ENCODE measurements at places on chromosomes 16 and 17. TPM values are rescaled to one million over a fixed set of nuclear protein-coding genes. Genes with fewer than 3 reads are reported as not detected.
A peak's percentile ranks its signal among the peaks of the same experiment; 100 is the strongest.

LLGL2 gene
- total RNA-seq = 36.4 TPM

MMD gene
- total RNA-seq = 8.1 TPM

GCGR gene
- total RNA-seq = not detected

NXPH3 gene
- not detected for total RNA-seq

NPIPA5 gene
- 43.3 TPM for total RNA-seq

PIPOX gene
- total RNA-seq = 5.9 TPM

SYT17 gene
- total RNA-seq = 3.6 TPM

DPEP3 gene
- total RNA-seq = 1.6 TPM

DNA sequence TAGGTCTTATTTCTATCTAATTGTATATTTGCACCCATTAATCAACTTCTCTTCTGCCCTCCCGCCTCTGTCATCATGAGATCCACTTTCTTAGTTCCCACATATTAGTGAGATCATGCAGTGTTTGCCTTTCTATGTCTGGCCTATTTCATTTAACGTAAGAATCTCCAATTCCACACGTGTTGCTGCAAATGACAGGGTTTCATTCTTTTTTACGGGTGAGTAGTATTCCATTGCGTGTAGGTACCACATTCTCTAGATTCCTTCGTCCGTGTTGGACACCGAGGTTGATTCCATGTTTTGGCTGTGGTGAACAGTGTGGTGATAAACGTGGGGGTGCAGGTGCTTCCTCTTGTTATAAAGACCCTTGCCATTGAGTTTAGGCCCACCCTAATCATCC lies 64.7 kb upstream of the GSE1 start:
- DNase-seq = no peak

GRCh38 chr17:1146561-1147265 lies 33.1 kb downstream of the ABR start:
- DNase-seq = no peak

- DNase-seq = no peak
Measured at GRCh38 chr17:227078-227945, 45.9 kb upstream of the DOC2B start.

GRCh38 chr17:21677911-21678310 lies 14.4 kb upstream of the KCNJ18 start:
- no peak for DNase-seq

GRCh38 chr17:8057691-8058114 lies 18.8 kb downstream of the ALOX15B start:
- DNase-seq = peak; percentile 49

GRCh38 chr17:30576326-30576861 lies 99.2 kb downstream of the GOSR1 start:
- DNase-seq = no peak

DNA sequence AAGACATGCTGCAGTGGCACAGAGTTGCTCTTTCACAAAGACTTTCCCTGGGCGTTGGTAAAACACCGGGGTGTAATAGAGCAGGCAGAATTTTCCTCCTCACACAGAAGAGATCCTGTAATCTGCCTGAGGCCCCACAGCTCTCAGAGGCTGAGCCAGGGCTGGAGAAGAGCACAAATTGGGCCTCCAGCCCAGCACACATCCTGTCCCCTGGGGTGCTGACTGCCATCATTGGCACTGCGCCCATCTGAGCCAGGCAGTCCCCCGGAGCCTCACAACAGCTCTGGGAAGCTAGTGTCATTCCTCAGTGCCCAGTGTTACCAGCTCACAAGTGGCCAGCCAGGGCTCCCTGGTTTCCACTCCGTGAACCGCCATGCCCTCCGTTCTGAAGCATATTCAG lies 119.4 kb downstream of the SOCS1 start:
- no peak for DNase-seq

DNA sequence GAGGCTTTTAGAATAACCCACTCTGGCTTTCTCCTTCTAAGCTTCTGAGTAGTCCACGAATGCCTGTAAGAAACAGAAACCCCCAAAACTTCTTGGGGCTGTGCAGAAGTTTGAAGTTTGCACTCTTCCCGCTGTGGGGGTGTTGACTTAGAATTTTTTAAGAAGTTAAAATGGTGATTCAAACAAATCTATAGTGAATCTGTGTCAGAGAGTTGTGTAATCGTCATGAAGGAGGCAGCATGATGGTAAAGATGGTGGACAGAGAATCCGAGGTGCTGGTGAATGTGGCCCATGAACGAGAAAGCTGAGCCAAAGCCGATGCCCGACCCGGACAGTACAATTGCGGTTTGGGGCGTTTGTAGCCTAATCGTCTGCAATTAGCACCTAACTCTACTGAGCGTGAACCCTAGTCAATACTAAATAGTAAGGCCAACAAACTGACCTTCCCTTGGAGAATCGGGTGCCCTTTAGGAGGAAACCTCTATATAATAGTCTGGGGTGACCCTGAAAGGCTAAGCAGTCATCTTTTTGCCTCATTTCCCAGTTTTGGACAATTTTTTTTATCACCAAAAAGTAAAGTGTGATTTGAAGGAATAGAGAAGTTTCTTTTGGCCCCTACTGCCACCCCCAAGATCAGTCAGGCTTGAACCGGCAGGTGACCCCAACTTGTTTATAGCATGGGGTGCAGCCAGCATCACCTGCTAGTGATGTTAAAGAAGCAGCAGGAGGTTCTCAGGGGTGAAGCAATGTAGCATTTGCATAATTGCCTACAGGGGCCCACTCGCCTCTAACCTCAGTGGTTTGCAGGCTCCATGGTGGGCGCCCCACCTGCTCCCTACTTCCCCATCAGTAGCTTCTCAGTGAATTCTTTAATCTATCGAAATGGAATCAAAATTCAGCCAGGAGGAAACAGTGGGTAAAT lies 11.2 kb downstream of the IRF8 start:
- no peak for DNase-seq

GRCh38 chr17:57004944-57005579 lies 27.1 kb downstream of the SCPEP1 start:
- DNase-seq = no peak

GRCh38 chr16:85055493-85056210 lies 28.1 kb downstream of the KIAA0513 start:
- DNase-seq = peak; percentile 70

GRCh38 chr17:8055851-8056231 lies 17.0 kb downstream of the ALOX15B start:
- DNase-seq = no peak

GRCh38 chr17:21772321-21772720 lies 80.0 kb downstream of the KCNJ18 start:
- no peak for DNase-seq

DNA sequence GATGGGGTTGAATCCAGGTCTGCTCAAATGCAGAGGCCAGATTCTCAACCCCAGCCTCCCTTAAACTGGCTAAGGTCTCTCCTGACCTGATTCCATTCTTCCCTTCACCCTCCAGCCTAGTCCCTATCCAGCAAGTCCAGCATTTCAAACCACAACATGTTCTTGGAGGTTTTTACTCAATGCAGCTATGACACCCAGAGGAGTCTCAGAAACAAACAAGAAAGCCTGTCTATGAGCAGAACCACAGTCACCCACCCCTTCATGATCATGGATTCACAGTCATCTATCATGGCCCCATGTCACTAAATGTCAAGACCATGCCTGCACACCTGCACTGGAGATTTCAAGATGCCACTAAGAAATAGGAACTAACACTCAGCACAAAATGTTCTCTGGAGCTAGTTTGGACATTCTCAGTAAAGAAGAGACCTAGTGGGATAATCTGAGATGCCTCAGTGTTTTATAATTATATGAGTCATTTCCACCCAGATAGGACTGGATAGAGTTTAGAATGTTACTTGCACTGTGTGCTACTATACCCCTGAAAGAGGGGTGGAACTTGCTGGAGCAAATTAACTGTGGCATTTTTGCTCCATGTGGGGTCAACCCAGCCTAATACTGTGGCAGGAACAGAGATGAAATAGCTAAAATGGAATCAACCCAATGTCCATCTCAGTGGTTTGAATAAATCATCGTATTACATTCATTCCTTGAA lies 9.5 kb upstream of the METTL22 start:
- no peak for DNase-seq

- no peak for DNase-seq
Measured at GRCh38 chr17:69954241-69954925, 120.6 kb upstream of the KCNJ16 start.

DNA sequence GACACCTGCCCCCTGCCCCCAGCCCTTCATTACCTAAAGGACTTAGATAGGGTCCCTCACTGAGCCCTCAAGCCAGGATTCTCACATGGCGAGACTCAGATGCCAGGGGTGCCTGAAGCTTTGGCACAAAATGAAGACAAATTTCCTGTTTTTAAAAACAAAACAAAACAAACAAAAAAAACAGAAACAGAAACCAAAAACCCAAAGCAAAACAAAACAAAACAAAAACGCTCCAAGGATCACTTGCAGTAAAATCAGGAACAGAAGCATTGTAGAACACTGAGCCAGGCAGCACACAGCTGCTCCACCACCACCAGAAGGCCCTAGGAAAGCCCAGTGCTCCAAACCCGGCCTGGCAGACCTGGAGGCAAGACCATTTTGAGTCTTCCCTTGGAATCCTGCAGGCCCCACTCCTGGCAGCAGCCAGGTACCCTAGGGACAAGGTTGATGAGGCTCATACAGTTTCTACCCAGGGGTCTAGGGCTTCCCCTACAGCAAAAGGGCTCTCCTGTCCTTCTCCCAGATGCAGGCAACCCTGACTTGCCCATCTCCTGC lies 20.8 kb downstream of the MYO18A start:
- no peak for DNase-seq

- no peak for DNase-seq
Measured at GRCh38 chr17:50728881-50729765, 9.7 kb downstream of the LUC7L3 start.

DNA sequence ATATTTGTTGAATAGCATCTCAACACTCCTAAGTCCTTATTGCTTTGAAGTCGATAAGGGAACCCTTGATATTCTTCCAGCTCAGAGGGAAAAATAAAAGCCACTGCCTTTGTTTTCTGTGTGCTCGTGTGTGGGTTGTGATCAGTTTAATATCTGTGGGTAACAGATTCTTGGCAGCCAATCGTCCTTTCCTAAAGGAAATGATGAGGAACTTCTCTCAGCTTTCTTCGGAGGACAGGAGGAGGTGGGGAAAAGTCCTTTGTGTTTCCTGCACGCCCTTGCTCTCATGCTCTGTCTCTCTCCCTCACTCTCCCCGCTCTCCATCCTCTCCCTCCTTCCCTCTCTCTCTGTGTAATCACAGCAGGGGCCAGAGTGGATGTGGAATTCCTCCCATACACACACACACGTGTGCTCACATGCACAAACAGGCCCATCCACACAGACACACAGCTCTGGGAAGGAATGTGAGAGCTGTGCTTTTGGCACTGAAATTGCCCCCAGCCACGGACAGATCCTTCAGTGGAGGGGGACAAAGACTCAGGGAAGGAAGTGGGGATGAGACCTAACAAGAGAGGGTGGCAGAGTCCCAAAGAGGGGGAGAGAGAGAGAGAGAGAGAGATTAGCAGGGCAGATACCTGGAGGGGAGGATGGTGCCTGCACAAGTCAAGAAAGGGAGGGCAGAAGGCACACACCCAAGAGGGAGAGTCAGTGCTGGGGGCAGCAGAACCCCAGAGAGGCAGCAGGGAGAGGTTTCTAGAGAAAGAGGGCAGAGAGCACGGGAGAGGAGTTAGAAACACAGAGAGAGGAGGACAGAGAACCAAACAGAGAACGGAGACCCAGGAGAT lies 83.5 kb upstream of the PLCG2 start:
- no peak for DNase-seq

DNA sequence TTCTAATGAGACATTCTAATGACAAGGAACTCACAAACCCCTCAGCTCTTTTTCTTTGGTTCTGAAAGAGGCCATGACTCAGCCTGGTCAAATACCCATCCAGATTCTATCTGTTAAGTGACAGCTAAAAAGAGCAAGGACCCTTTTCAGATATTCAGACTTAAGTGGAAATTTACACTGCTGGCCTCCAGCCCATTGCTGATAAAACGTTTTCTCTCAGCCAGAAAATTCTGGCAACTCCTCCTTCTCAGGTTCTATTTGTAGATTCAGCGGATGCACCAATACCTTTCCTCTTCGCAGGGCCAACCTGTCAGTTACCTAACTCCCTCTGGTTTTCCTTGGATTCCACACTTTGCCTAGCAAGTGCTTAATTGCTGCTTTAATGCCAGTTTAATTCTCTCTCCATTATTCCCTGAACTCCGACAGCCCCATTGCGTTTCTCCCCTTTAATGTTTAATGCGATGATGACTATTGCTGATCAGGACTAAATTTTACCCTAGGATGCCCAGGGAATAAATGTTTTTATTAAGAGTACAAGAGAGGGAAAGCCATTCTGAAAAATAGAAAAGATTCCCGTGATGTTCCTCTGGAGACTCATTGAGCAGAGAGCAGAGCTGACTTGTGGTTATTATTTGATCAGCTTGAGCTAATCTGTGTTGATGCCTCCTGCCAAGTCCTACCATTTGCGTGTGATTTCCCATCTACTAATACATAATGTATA lies 35.9 kb upstream of the TOM1L1 start:
- no peak for DNase-seq

DNA sequence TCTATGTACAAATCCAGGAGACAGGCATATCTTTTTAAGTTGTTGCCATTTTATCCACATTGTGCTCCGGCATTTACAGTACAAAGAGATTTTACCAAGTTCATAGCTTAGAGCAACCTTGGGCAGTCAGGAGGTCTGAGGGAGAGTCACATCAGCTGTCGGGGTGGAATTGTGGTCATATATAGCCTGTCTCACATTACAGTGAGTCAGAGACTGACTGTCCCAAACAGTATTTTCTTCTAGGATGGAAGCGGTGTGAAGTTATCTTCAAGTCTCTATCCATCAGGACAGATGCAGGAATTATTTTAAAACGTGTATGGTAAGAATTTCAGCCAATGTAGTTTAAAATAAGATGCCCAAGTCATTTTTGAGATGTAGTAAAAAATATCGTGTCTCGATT lies 53.0 kb downstream of the GPRC5B start:
- DNase-seq = no peak

DNA sequence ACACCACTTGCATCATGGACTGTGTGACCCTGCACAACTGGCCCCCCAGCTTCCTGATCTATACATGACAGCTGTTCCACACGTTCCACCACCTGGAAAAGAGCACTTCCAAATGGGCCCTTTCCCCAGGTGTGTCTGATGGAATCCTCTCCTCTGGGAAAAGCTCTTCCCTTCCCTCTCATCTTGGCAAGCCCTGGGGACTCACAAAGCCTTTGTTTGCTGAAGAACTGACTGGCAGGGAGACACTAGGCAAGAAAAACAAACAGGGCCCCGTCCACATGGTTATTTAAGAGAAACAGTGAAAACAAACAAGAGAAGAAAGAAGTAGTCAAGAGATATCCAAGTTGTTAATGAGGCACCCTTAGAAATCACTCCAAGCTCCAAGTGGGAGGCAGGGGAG lies 52.6 kb downstream of the C16orf95 start:
- DNase-seq = no peak

- DNase-seq = no peak
Measured at GRCh38 chr17:49715717-49716279, 8.0 kb upstream of the SLC35B1 start.

Measured in naive thymus-derived CD4-positive, alpha-beta T cell (primary cell).